ENCODE measurements at places on chromosomes 12 and 14. TPM values are rescaled to one million over a fixed set of nuclear protein-coding genes. Genes with fewer than 3 reads are reported as not detected.

Gene FOXM1
- total RNA-seq = 79.3 TPM

Gene SUOX
- total RNA-seq = 2.4 TPM

Gene MANSC4
- total RNA-seq = not detected

Gene HRK
- not detected for total RNA-seq

Gene C12orf42
- total RNA-seq = not detected

DNA sequence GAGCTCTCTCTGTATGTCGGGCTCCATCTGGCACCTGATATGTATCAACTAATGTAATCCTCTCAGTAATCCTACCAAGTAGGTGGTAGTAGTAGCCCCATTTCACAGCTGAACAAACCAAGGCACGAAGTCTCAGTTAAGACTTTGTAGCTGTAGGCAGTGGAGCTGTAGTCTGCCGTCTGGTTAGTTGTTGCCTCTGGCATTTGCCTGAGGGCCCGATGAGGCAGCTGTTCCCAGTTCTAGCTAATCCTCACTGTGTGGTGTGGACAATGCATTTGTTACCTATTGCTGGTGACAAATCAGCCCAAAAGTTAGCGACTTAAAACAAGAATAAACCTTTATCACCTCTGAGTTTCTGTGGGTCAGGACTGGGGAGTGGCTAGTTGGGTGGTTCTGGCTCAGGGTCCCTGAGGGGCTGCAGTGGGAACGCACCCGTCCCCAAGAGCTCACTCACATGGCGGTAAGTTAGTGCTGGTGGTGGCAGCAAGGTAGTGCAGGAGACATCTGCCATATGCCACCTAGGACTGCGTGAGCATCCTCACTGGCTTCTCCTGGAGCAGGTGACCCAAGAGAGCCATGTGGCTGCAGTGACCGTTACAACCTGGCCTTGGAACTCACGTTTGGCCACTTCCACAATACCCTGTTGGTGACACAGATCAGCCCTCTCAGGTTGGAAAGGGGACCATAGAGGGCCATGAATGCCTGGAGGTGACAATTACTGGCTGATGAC lies 5.6 kb downstream of the AACS start:
- no peak for DNase-seq

GRCh38 chr14:99768381-99768780 lies 24.8 kb upstream of the EML1 start:
- DNase-seq = no peak

GRCh38 chr14:81936902-81937301 lies 403.2 kb upstream of the SEL1L start:
- no peak for DNase-seq

DNA sequence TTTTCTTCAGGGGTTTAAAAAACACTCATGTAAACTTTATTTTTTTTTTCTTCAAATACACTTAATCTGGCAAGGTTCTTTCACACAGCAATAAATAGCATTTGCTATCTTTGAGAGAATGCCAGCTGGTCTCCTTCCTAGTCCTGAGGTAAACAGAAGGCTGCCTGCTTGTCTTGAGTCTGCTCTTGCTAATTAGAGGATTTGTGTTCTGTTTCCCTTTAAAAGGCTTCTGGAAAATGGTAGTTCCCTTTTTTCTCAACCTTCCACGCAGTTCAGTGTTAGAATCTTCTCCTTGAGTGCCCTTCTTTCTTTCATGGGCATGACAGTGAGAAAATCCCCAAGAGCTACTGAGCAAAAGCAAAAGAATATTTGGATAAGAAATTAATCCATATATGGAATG lies 92.3 kb upstream of the DCN start:
- no peak for DNase-seq

DNA sequence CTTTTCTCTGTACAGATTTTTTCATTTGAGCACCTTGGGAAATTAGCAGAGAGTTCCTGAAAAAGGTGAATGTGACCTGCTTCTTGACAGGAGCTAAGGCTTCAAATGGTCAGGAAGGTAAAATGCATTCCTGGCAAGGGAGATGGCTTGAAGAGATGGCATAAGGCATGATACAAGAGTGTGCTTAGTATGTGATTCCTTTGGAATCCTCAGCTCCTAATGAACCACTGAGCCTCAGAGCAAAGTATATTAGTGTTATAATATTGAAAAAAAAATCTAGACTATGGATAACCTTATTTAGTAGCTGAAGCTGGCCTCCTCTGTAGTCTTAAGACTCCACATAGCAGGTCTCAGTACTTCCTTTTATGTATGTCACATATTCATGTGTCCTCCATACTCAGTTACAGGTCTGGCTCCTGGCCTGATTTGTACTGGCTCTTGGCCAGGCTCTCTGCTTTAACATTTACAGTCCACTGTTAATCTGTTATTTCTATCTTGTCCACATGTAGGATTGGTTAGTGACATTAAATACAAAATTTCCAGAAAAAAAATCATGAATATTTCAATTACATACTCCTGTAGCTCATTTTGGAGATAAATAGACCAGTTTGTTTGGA lies 17.9 kb downstream of the TOGARAM1 start:
- no peak for DNase-seq

GRCh38 chr14:90297876-90298629 lies 33.7 kb downstream of the NRDE2 start:
- no peak for DNase-seq

DNA sequence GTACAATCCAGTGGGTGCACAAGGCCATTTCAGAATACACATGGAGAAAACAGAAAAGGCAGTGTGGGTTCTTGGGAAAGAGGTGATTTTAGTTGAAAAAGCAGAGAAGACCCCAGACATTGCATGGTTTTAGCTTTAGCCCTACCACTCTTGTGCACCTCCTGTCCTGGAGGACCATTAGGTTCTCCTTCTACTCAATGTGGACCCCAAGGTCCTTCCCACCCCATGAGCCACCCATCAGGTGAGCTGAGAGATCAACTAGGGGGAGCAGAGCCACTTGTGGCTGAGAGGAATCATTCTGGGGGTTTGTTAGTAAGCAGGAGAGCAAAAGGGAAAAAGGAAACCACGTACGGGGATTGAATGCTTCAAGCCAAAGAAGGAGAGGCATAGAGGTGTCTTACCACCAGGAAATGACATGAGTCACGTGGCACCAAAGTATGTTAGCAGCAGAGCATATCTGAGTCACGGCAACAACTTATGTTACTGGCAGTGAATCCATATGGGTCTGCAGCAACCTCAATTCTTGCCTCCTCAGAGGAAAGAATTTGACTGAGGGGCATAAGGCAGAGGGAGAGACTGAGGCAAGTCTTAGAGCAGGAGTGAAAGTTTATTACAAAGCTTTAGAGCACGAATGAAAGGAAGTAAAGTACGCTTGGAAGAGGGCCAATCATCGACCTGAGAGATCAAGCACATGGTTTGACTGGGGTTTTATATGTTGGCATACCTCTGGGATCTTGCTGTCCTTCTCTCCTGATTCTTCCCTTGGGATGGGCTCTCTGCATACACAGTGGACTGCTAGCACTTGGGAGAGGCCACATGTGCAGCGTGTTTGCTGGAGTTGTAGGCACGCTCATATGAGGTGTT lies 73.9 kb downstream of the HSD17B6 start:
- peak; percentile 65 for DNase-seq

DNA sequence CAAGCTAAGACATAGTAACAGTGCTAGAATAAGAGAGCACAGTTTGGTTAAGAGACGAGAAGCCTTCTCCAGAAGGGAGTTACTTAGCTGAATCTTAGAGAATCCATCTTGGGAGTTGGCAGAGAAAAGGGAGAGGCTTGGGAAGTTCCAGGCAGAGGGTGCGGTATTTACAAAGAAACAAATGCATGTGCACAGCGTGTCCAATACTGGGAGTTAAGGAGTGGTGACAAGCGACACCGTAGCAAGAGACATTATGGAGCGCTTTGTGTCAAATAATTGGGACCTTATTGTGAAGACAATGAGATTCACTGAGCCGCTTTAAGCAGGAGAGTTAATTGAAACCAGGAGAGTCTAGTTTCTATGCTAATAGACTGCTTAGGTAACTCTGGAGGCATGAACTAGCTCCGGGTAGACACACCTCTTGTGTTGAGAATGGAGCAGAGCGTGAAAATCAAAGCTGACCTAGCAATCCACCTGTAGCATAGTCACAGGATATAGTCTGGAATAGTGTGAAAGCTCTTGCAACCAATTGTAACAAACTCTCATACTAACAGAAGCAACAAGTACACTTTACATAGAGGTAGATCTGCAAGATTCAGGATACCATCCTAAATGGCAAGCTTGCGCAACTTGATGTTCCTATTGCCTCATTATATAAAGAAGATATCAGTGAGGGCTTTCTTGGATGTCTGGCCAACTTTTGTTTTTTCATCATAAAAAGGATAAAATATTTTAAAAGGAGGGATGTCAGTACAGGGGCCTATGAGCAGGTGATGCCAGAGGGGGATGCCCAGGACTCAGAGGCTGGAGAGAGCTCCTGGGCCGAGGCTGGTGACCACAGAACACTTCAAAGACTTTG lies 5.3 kb downstream of the ALDH1L2 start:
- no peak for DNase-seq

DNA sequence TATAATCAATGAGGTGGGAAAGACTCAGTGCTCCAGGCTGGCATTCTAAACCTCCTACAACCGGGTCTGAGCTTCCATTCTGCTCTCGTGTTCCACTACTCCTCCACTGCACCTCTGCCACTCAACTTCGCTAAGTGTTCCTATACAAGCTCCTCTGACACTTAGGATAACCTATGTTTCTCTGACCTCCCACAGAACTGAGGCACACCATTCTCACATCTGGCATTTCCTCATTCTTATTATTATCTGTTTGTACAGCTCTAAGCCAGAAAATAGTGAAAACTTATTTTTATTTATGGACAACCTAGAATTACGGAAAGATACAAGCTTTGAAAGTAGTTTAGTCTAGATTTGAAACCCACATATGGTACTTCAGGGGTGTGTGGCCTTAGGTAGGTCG lies 127.0 kb downstream of the MED13L start:
- DNase-seq = no peak

DNA sequence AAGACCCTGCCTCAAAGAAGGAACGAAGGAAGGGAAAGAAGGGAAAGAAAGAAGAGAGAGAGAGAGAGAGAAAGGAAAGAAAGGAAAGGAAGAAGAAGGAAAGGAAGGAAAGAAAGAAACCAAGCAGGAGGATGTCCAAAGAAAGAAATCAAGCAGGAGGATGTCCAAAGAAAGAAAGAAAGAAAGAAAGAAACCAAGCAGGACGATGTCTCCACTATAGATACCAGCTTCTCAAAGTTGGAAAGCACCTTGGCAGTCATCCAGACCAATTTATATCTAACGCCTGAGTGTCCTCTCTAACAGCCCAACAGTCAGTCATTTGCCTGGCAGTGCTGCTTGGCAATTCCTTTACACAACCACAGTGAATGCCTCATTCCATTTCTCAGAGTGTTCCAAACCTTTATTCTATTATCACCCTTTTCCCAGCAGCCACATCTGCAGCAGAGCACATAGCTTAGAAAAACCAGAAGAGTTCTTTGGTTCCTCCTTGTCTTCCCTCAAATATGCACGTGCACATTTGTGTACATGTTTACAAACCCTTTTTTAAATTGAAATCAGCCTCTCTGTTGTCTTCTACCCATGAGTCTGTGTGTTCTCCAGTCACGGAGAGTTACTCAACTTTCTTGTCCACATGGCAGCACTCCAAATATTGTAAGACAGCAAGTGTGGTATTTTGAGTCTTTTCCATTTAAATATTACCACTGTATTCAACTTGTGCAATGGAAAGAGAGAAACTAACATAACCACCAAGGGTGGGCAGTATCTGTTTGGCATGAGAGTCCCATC lies 138.4 kb downstream of the STXBP6 start:
- no peak for DNase-seq

DNA sequence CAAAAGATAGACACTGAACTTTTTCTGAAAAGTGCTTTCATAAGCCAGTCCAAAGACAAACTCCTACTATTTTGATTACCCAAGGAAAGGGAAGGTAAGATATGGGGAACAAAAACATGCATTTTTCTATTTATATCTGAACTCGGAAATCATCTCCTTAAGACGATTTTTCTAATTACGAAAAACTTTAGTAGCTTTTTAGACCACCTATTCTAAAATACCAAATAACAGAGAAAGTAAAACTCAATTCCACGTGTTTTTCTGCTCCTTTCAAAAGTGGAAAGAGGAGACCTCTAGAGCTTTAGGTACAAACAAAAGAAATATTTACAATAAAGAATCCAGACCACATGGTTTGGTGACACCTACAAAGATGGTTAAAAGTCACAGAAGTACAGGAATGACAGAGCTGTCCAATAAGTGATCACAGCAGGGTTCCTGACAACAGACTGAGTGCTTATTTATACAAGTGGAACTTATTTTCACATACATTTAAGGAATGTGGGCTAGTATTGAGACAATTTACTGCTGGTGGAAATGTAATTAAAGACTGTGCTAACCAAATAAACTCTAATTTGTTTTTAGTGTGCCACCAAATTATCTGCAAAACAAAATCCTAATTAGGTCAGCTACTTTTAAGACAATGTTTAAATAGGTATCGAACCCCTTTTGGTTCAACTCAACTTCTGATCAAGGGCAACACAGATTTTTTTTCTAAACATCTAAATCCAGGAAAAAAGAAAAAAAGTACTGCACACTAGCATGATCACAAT lies 2.4 kb downstream of the LRIG3 start:
- no peak for DNase-seq

DNA sequence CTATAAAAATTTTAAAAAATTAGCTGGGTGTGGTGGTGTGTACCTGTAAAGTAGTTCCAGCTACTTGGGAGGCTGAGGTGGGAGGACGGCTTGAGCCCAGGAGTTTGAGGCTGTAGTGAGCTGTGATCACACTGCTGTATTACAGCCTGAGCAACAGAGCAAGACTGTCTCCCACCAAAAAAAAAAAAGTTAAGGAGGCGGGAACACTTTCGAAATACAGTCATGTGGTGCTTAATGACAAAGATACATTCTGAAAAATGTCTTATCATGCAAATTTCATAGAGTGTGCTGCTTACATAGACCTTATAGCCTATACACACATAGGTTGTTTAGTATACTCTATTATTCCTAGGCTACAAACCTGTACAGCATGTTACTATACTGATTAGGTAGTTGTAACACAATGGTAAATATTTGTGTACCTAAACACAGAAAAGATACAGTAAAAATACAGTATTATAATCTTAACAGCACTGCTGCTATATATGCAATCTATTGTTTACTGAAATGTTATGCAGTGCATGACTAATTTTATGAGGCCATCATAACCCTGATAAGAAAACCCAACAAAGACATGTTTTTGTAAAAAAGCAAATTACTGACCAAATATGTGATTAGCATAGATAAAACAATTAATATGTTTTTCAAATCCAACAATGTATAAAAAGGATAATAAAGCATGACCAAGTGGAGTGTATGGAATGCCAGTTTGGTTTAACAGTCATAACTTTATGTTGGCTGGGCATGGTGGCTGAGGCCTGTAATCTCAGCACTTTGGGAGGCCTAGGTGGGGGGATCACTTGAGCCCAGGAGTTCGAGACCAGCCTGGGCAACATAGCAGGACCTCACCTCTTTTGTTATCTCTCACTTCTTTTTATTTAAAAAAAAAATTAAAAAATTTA lies 11.4 kb downstream of the EIF2S1 start:
- no peak for DNase-seq

DNA sequence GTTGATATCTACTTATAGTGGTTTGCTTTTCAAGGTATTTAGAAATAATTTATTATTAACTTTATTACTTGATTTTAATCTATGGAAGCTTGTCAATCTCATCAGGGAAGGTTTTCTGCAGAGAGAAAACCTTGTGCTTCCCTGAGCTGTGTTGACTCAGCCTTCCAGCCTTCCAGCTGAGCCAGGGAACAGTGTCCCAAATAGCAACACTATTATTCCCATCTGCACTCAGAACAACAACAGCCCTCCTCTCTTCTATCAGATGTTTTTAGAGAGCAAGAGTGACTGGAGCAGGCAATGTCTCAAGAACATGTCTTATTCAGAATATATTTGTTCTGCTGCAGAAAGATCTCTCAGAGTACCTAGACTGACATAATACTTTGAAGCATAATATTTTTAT lies 389.9 kb upstream of the GARIN6 start:
- no peak for DNase-seq
